ENCODE measurements at places on chromosomes 16 and 17.

DNA sequence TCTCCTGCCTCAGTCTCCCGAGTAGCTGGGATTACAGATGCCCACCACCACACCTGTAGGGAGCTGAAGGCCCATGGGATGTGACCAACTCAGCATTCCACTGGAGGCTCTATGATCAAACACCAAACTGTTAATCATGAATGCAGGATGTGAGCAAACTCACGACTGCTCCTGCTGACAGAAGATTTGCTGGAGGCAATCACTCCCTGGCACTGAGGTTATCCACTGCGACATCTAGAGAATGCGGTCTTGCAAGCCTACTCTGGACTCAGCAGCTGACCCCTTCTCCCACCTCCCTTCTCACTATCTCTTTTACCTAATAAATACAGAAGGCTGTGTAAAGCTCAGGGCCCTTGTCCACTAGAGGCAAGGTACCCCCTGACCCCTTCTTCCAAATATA is 4.9 kb downstream of the TEX14 start:
- DNase-seq = no peak

DNA sequence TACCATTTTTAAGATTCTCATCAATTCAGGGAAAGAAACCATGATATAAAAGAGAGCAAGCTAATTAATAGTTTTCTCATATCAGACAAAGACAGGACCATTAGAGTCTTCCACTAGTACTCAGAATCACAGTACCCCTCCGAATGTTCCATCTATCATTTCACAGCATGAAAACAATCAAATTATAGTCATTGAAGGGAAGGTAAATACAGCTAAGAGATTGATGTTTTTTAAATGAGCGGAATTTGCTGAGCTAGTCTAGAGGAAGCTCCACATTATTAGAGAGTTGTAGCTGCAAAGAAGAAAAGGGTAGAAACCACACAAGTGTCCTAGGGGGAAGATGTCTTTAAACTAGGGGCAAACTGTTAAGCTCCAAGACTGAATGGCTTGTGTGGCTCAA is 808.9 kb downstream of the CDH11 start:
- no peak for DNase-seq

- no peak for DNase-seq
These were observed 84.9 kb downstream of the TMEM114 start for GRCh38 chr16:8505327-8505991.

DNA sequence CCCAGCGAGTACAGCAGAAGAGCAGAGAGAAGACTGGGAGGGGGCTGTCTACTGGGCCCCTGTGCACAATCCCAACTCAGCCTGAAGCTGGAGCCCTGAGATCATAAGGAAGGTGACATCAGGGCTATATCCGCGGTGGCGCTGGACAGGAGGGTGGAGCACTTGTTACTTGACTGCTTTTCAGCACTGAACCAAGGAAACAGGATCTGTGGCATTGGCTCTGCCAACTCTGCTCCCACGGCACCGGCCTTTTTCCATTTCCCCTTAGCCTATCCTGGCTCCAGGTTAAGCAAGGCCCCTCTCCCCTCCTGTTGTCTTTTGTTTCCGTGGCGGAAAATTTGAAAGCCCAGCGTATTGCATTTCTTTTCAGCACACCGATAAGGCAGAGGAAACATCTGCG is 125.0 kb upstream of the IRX3 start:
- DNase-seq = no peak

GRCh38 chr16:19184823-19185509 is 16.9 kb downstream of the SYT17 start:
- DNase-seq = no peak
